ENCODE measurements at places on chromosomes 12 and 14. TPM values are rescaled to one million over a fixed set of nuclear protein-coding genes. Genes with fewer than 3 reads are reported as not detected.

The PRKCH gene
- polyA plus RNA-seq: 12.7 TPM

The CIPC gene
- 21.3 TPM for polyA plus RNA-seq

The BDKRB2 gene
- 2.5 TPM for polyA plus RNA-seq

The KRT79 gene
- 0.41 TPM for polyA plus RNA-seq

The GLIPR1L1 gene
- polyA plus RNA-seq: not detected

The EGLN3 gene
- 69.6 TPM for polyA plus RNA-seq

The CPNE6 gene
- polyA plus RNA-seq: not detected

The RAD51AP1 gene
- 6.6 TPM for polyA plus RNA-seq

The SLC38A2 gene
- polyA plus RNA-seq: 91.3 TPM

The DIO3 gene
- polyA plus RNA-seq: 3.7 TPM

The ASIC1 gene
- 9.5 TPM for polyA plus RNA-seq

The GDF3 gene
- polyA plus RNA-seq: not detected

The MMP19 gene
- 3.8 TPM for polyA plus RNA-seq

The HPD gene
- not detected for polyA plus RNA-seq

The TIMELESS gene
- 12.7 TPM for polyA plus RNA-seq

The SUDS3 gene
- polyA plus RNA-seq: 30.8 TPM

Measured in hindlimb muscle (tissue), 1 donor.